ENCODE measurements at places on chromosomes 1 and 21. TPM values are rescaled to one million over a fixed set of nuclear protein-coding genes. Genes with fewer than 3 reads are reported as not detected.

TDRKH gene
- total RNA-seq = 7.1 TPM

GPR25 gene
- not detected for total RNA-seq

C1orf115 gene
- total RNA-seq = 3.8 TPM

OPTC gene
- not detected for total RNA-seq

GPR37L1 gene
- not detected for total RNA-seq

BRDT gene
- not detected for total RNA-seq

AKNAD1 gene
- 1.5 TPM for total RNA-seq

LRRC3 gene
- total RNA-seq = 0.92 TPM

TCHHL1 gene
- total RNA-seq = not detected

SH2D1B gene
- total RNA-seq = not detected

OSCP1 gene
- total RNA-seq = 6.0 TPM

LCK gene
- total RNA-seq = not detected

CD1D gene
- total RNA-seq = not detected

VTCN1 gene
- total RNA-seq = not detected

HMGB4 gene
- total RNA-seq = not detected

SLC44A3 gene
- 3.4 TPM for total RNA-seq

SLC45A1 gene
- total RNA-seq = 0.92 TPM

PCAT6 gene
- 0.46 TPM for total RNA-seq

OMA1 gene
- 17.5 TPM for total RNA-seq

LAPTM5 gene
- total RNA-seq = not detected

TCHH gene
- total RNA-seq = 0.03 TPM

CASQ2 gene
- not detected for total RNA-seq

NBPF20 gene
- 2.5 TPM for total RNA-seq

PTBP2 gene
- 13.0 TPM for total RNA-seq

CELA2B gene
- not detected for total RNA-seq

PLA2G2A gene
- not detected for total RNA-seq

PRDM15 gene
- total RNA-seq = 4.3 TPM

C1QC gene
- total RNA-seq = not detected

TFF2 gene
- not detected for total RNA-seq

LORICRIN gene
- total RNA-seq = not detected

ZMYND12 gene
- total RNA-seq = 0.29 TPM

HDAC1 gene
- 35.6 TPM for total RNA-seq

DHCR24 gene
- 5.4 TPM for total RNA-seq

KTI12 gene
- 5.9 TPM for total RNA-seq

NEGR1 gene
- 2.3 TPM for total RNA-seq
